ENCODE measurements at places on chromosomes 3 and 15. TPM values are rescaled to one million over a fixed set of nuclear protein-coding genes. Genes with fewer than 3 reads are reported as not detected.

DNA sequence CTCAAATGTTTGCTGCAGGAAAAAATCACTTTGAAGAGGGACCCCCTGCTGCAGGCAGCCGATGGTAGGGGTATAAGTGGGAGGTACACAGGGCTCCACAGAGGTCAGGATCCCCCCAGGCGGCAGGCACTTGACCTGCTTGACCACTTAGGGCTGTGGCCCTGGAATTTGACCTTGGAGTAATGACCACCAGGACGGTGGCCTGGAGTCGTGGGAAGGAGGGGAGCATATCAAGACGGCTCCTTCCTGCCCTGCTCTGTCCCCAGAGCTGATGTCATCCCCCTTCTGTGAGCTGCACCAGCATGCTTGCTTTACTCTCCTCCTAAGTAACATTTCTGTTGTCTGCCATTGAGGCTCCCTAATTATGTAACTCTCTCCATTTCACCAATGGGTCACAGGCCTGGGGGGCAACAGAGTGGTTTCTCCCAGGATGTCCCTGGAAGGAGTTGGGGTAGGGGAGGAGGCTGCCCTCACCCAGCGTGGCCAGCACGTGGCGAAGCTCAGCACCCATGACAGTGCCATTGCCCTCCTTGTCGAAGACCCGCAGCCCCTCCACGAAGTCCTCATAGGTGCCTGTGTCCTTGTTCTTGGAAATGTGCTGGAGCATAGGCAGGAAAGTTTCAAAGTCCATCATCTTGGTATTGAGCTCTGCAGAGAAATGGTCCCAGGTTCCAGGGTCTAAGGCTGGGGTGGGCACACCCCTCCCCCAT lies 4.1 kb downstream of the MYL3 start:
- peaks cover 25% of the 10 kb centered on the region for H3K27me3 ChIP-seq
- H3K4me1 ChIP-seq = no peaks in the 10 kb centered on the region
- no peaks in the 10 kb centered on the region for H3K36me3 ChIP-seq
- H3K4me3 ChIP-seq = no peak overlapping the region
- DNase-seq = no peak
- H3K27ac ChIP-seq = no peak overlapping the region

The RTP1 gene
- total RNA-seq = not detected

GRCh38 chr3:186110975-186111974 lies 2.4 kb upstream of the ETV5 start:
- H3K36me3 ChIP-seq = no peaks in the 10 kb centered on the region
- H3K27me3 ChIP-seq = peaks cover 10% of the 10 kb centered on the region
- no peak for DNase-seq
- H3K4me1 ChIP-seq = peaks cover 41% of the 10 kb centered on the region
- no peak overlapping the region for H3K4me3 ChIP-seq

GRCh38 chr3:105473521-105474223 lies 107.0 kb downstream of the ALCAM start:
- H3K4me3 ChIP-seq = no peak overlapping the region
- no peak overlapping the region for H3K27ac ChIP-seq
- H3K4me1 ChIP-seq = no peaks in the 10 kb centered on the region

The IL17RB gene
- 2.4 TPM for total RNA-seq

DNA sequence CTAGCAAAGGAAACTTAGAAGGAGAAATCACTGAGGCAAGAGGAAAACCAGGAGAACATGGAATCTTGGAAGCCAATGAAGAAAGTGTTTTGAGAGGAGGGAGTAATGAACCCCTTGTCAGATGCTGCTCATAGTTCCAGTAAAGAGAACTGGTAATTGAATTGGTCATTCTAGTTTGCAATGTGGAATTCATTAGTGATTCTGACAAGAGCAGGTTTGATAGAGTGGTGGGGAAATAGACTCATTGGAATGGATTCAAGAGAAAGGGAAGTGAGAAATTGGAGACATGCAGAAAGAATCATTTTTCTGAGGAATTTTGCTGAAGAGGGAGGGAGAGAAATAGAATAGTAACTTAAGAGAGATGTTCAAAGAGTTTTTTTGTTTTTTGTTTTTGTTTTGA lies 21.0 kb downstream of the GLCE start:
- no peaks in the 10 kb centered on the region for H3K36me3 ChIP-seq
- H3K27ac ChIP-seq = no peak overlapping the region
- no peak overlapping the region for H3K4me3 ChIP-seq

GRCh38 chr3:64898941-64899340 lies 211.1 kb upstream of the ADAMTS9 start:
- H3K4me1 ChIP-seq = no peaks in the 10 kb centered on the region
- no peak overlapping the region for H3K27ac ChIP-seq
- no peaks in the 10 kb centered on the region for H3K27me3 ChIP-seq
- no peaks in the 10 kb centered on the region for H3K36me3 ChIP-seq

DNA sequence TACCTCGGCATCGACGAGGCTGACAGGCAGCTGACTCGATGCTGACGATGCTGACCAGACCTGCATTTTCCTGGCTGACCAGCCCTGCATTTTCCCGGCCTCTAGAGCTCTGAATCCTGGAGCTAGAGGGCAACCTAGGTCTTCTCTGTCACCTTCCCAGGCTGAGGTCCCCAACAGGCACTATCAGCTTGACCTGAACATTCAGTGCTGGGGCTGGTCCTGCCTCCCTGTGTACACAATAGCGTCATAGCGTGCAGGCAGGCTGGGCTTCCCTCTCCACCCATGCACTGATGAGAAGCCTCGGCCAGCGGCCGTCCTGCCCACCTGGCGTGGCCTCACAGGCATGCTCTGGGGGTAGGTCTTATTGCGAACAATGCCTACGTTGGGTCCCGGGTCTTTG lies 62.3 kb upstream of the SNRPA1 start:
- no peak overlapping the region for H3K4me3 ChIP-seq
- H3K27me3 ChIP-seq = no peaks in the 10 kb centered on the region
- DNase-seq = no peak
- H3K36me3 ChIP-seq = no peaks in the 10 kb centered on the region

DNA sequence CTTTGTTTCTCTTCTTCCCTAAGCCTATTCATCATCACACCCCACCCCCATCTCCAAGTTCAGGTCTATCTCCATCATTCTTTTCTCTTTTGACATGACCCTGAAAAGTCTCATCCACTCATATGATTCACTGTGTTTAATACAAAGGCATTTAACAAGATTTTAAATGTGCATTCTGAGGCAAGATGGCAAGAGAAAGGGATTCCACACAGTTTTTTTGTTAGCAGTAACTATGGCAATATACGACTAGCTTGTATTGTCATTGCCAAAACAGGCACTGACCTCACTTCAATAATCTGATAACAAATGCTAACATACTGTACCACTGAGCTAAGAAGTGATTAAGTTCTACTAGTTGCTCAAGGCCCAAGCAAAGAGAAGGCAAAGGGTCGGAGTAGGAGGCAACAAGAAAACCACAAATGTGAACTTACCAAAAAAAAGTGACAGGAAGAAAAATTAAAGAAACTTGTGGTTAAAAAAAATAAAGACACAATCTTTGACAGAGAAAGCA lies 53.2 kb downstream of the FBN1 start:
- H3K36me3 ChIP-seq = no peaks in the 10 kb centered on the region
- H3K27me3 ChIP-seq = no peaks in the 10 kb centered on the region
- DNase-seq = no peak
- no peak overlapping the region for H3K4me3 ChIP-seq

DNA sequence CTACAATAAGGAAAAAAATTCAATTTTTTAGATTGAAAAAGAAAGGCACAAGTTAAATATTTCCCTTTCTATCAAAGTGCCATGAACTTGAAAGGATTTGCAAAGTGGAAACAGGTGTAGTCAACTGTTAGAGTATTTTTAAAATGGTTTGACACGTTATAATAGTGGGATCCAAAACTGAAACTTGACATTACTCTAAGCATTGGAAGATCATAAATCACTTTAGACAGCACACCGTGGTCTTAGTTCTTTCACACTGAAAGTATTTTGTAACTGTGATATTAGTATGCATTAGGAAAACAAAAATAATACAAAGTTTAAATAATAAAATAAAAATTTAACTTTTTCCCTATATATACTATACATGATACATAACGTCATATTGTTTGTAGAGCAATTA lies 933.1 kb downstream of the EPHA3 start:
- no peak overlapping the region for H3K27ac ChIP-seq
- no peak for DNase-seq
- no peaks in the 10 kb centered on the region for H3K27me3 ChIP-seq
- no peak overlapping the region for H3K4me3 ChIP-seq

The NR1I2 gene
- total RNA-seq = 0.61 TPM

DNA sequence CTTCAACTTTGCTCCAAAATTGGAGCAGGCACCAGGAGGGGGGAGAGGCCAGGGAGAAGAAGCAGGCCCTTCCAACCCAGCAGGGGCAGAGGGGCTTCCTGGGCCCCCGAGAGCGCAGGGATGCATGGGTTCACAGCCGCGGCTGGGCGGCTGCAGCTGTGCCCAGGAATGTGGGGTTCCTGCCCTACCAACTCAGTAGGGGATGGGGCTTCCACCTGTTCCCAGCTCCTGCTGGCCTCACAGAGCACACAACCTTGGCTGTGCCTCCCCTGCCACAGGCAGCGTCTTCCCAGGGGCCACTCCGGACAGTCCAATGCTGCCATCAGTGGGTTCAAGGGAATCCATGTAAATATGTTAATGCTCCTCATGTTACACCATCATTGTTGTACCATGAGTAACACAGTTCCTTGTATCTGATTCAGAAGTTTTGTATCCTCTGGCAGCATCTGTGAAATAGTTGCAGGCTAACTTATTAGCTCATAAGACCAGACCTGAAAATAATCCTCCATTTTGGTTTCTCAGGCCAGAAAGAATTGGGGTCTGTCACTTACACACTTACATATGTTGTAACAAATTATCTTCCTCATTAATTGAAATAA lies 12.1 kb upstream of the SIAH2 start:
- no peak overlapping the region for H3K27ac ChIP-seq
- H3K4me3 ChIP-seq = no peak overlapping the region
- no peaks in the 10 kb centered on the region for H3K36me3 ChIP-seq
- DNase-seq = no peak

DNA sequence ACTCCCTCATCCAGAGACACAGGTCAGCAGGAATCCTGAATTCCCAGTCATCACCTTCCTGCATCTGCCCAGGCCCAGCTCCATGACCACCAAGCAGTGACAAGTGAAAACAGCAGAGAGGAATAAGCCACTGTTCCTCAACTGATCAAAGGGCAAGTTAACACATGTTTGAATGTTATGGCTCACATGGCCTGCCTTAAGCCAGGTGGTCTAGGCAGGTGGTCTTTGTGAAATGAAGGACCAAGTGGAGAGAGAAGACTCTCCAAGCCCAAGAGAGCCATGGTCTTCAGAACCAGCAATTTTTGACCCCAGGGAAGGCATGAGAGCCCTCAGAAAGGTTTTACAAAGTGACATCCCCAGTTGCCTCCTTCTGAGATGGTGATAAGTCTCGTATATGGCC lies 161.8 kb downstream of the EPHB1 start:
- no peak for DNase-seq
- H3K36me3 ChIP-seq = no peaks in the 10 kb centered on the region
- H3K4me1 ChIP-seq = no peaks in the 10 kb centered on the region
- H3K27ac ChIP-seq = no peak overlapping the region
- H3K4me3 ChIP-seq = no peak overlapping the region
- no peaks in the 10 kb centered on the region for H3K27me3 ChIP-seq

The GOLGA8B gene
- 307 TPM for total RNA-seq

DNA sequence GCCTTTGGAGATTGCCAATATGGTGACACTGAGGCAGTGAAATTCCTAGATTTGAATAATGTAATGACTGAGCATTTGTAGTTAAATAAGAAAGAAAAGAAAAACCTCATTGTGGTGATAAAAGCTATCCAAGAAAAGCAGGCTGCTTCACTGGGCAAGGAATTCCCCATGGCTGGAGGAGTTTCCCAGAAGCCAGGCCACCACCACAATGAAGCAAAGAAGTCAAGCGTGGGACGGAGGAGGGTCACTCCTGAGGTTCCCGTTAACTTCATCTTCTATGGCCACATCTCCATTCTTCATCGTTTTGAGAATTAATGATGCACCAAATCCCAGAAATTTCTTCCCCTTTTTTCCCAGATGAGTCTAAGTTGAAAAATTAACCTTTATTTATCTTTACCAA lies 185.8 kb upstream of the BCL6 start:
- no peak overlapping the region for H3K27ac ChIP-seq
- no peaks in the 10 kb centered on the region for H3K36me3 ChIP-seq
- DNase-seq = no peak

DNA sequence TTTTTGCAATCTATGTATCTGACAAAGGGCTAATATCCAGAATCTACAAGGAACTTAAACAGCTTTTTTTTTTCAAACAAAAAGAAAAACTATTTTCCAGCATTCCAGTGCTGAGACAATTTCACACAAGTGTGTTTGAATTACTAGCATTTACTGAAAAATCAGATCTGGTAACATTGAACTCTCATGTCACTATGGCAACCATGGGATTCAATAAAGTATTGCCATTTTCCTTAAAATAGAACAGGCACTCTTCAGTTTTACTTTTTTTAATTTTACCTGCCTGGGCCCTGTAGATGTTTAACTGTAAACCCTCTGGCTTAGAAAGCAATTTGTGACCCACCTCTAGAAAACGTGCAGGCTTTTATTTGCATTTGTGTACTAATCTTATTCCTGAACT lies 105.4 kb downstream of the MITF start:
- H3K4me1 ChIP-seq = no peaks in the 10 kb centered on the region
- H3K27me3 ChIP-seq = no peaks in the 10 kb centered on the region
- H3K4me3 ChIP-seq = no peak overlapping the region
- no peak overlapping the region for H3K27ac ChIP-seq
- H3K36me3 ChIP-seq = no peaks in the 10 kb centered on the region

DNA sequence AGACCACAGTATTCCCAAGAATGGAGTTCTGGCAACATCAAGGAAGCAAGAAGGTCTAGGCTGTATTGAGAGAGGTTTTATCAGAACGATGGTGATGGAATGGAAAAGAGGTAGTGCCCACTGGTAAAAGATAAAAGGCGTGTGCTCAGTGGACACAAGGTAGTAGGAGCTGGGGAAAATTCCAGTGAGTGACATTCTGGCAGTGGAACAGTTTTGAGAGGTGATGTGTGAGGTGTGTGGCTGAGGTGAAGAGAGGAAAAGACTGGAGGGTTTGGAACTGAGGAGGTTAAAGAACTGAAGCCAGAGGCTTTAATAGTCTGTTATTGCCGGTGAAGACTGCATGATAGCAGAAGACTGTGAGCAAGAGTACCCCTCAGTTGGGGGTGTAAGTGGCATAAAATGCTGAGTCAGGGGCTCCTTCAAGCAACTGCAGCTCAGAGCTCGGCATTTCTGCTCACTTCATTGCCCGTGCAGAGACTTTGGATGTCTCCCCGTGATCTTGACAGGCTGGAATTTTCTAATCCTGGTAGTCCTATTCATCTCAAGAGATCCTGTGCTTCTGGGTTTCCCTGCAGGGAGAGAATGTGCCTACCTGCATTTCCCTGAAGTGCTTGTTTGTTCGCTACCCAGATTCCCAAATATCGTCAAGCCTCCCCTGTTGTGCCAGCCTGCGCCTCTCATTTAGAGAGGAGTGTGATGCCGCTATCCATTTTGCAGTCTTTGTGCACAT lies 191.0 kb downstream of the SATB1 start:
- no peaks in the 10 kb centered on the region for H3K36me3 ChIP-seq
- no peak overlapping the region for H3K27ac ChIP-seq

- no peaks in the 10 kb centered on the region for H3K36me3 ChIP-seq
- no peak overlapping the region for H3K27ac ChIP-seq
- DNase-seq = no peak
- H3K4me1 ChIP-seq = no peaks in the 10 kb centered on the region
- peaks cover 3% of the 10 kb centered on the region for H3K27me3 ChIP-seq
- no peak overlapping the region for H3K4me3 ChIP-seq
Observed at GRCh38 chr3:143902210-143902609, 53.9 kb upstream of the SLC9A9 start.

The CTXN2 gene
- total RNA-seq = not detected
